Activated CD4-positive, alpha-beta T cell treated with anti-CD3 and anti-CD28 coated beads, Interleukin-2, amount 50 U/mL, for 48 hours (primary cell): ENCODE measurements at places on chromosomes 7 and 10.

DNA sequence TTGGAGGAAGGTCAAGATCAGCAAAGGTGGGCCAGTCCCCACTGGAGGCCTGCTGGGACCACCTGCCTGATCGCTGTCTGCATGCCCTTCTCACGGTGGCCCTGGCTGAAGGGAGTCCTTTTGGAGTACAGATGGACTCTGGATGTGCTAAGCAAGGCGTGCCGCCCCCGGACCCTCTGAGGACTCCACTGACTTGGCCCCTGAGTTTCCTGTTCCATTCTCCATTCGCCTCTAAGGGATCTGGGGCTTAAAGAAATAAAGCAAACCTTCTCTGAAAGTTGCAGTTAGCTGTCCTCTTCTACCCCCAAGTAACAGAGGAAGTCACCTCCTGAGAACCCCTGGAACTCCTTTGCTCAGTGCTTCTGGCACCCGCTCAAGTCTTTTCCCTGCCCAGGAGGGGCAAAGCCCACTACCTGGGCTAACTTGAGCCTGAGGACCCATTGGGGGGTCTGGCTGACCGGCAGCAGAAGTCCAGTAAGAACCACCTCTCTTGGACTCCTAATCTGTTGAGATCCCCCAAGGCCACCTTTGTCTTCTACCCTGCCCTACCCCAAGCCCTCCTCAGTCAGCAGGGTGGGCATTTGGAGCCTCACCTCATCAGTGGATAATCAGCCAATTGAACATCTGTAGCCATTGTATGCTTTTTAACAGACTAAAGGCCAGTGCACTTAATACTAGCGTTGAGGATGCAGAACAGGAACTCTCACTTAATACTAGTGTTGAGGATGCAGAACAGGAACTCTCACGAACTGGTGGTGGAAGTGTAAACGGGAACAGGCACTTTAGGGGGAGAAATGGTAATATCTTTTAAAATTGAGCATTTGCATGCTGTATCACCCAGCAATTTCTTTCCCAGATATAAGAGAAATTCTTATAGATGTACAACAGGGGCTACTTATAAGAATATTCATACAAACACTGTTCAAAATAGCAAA is 2.2 kb downstream of the TBATA start:
- DNase-seq, result no peak

DNA sequence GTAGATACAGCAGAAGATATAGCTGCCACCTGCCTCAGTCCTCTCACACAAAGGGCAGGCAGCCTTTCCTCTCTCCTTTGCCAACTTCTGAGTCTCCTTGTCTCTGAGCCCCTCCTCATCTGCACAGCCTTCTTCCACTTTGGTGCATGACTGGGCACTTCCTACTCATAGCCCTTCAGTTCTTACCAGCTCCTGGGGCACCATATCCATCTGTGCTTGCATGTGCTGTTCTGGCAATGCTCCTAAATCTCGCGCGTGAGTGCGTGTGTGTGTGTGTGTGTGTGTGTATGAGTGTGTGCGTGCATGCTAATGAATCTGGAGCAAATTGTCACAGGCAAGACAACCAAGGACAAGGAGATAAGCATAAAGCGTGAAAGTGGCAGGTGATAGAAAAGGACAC is 1271.6 kb upstream of the SORCS1 start:
- no peak for DNase-seq

DNA sequence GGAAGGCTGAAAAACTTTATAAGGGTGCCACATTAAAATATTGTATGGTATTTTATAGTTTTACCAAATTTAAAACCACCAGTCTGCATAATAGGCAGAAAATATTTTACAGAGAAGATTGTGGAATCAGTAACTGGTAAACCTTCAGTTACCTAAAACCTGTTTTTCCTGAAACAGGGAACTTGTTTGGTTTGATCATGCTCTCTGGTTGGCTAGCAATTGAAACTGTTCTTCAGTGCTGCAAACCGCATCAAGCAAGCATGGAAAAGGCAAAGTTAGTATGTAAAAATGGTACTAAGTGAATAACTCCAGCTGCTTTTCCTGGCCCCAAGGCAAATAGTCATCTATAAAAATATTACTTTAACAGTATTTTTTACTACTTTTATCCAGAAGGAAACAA is 316.9 kb upstream of the LRRN3 start:
- no peak for DNase-seq

- DNase-seq, result no peak
Measured at GRCh38 chr10:24681572-24682088, 42.1 kb downstream of the ARHGAP21 start.

DNA sequence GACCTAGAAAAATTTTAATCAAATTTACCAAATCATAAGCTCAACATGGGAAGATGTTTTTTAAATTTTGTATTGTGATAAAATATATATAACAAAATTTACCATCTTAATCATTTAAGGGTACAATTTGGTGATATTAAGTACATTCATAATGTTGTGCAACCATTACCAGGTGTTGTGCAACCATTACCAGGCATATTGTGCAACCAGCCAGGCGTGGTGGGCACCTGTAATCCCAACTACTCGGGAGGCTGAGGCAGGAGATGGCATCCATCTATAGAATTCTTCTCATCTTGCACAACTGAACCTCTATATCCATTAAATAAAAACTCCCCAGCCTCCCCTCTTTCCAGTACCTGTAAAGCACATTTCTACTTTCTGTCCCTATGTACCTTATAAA is 124.5 kb upstream of the SLC13A1 start:
- no peak for DNase-seq

DNA sequence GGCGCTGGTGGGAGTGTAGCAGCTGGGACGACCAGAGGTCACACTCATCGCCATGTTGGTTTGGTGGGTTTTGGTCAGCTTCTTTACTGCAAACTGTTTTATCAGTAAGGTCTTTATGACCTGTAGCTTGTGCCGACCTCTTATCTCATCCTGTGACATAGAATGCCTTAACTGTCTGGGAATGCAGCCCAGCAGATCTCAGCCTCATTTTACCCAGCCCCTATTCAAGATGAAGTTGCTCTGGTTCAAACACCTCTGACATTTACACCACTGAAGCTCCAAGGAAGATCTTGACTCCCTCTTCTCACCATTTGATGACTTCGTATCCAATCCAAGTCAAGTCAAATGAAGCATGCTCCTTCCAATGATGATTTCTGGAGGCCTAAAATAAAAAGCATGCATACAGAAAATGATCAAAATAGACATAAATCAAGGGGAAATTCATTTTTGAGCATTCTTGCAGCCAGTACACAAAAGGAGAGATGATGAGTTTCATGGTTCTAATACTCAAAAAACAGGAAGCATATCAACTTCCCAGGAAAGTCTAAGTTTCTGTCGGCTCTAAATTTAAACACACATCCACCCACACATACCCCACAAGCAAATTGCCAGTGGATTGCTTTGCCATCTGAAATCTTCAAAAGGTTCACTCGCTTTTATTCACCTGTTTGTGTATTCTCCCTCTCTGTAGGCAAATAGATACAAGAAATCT is 2.4 kb upstream of the PSMG3 start:
- DNase-seq, result no peak

GRCh38 chr10:71081912-71082311 is 130.5 kb upstream of the UNC5B start:
- no peak for DNase-seq

- DNase-seq, result peak; percentile 10
Measured at GRCh38 chr7:151286148-151286547, 37.7 kb upstream of the SMARCD3 start.

DNA sequence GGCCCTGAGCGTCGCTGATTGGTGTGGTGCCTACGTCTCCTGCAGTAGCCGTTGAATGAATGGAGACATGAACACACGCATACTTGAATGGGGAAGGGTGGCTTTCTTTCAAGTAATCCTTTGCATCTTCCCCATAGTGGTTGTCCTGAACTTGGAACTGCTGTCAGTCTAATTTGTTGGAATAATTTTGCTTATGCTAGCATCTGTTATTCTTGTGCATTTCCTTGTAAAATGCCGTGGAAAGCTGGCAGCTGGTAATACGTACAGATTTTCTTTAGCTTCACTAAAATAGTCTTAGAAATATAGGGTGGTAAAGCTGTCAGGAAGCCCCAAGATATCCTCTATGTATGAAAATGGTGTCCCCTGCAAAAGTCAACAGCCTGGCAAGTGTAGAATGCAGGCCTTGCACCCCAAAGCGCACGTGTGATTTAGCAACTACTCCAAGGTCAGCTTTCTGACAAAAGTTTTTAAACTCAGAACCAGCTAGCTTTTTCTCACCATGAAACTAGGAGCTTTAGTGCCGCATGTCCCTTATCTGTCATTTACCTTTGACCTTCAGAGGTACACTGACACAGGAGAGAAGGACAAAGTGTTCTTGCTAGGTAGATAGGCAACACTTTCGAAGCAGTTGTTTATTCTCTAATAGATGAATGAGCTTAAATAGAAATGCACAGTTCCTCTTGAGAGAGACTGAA is 70.8 kb downstream of the RBM33 start:
- DNase-seq, result no peak
